Psoas muscle (tissue), 8 donors: ENCODE measurements at places on chromosomes 6 and 20. TPM values are rescaled to one million over a fixed set of nuclear protein-coding genes. Genes with fewer than 3 reads are reported as not detected.

DNA sequence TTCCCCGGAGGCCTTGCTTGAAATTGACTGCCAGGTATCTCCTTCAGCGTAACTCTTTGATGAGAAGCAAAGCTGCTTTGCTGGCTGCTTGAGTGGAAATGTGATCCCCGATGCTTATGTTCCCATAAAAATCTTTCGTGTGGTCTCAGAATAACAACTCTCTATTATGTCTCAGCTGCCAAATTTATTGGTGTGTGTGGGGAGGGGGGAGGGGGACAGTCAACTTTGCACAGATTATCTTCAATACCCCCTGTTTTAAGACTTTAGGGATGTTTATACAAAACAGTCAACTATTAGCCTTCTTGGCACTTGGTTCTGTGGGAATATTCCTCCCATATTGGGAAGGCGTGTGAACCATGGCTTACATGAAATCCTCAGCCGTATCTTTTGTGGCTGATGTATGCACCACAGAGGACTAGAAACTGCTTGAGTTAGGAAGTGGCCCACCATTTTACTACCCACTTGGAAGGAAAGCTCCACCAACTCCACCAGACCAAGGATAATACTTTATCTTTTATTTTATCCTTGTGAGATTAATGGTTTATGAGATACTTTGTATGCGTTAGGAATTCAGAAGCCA, 101.5 kb upstream of the SLC24A3 start:
- no peak for DNase-seq
- H3K4me1 ChIP-seq = no peaks in the 10 kb centered on the region
- no peak overlapping the region for H3K27ac ChIP-seq

GRCh38 chr6:116287689-116288282, 8.1 kb upstream of the TSPYL1 start:
- no peak overlapping the region for H3K27ac ChIP-seq
- no peak for DNase-seq
- H3K4me3 ChIP-seq = no peak overlapping the region
- H3K27me3 ChIP-seq = no peaks in the 10 kb centered on the region

FRK gene
- total RNA-seq = 4.2 TPM

TRIM31 gene
- total RNA-seq = not detected

GRCh38 chr6:103925317-103925716, 934.4 kb downstream of the HACE1 start:
- no peaks in the 10 kb centered on the region for H3K27me3 ChIP-seq
- H3K4me3 ChIP-seq = no peak overlapping the region
- no peak for DNase-seq
- no peaks in the 10 kb centered on the region for H3K36me3 ChIP-seq
- H3K4me1 ChIP-seq = no peaks in the 10 kb centered on the region
- no peak overlapping the region for H3K27ac ChIP-seq

DNA sequence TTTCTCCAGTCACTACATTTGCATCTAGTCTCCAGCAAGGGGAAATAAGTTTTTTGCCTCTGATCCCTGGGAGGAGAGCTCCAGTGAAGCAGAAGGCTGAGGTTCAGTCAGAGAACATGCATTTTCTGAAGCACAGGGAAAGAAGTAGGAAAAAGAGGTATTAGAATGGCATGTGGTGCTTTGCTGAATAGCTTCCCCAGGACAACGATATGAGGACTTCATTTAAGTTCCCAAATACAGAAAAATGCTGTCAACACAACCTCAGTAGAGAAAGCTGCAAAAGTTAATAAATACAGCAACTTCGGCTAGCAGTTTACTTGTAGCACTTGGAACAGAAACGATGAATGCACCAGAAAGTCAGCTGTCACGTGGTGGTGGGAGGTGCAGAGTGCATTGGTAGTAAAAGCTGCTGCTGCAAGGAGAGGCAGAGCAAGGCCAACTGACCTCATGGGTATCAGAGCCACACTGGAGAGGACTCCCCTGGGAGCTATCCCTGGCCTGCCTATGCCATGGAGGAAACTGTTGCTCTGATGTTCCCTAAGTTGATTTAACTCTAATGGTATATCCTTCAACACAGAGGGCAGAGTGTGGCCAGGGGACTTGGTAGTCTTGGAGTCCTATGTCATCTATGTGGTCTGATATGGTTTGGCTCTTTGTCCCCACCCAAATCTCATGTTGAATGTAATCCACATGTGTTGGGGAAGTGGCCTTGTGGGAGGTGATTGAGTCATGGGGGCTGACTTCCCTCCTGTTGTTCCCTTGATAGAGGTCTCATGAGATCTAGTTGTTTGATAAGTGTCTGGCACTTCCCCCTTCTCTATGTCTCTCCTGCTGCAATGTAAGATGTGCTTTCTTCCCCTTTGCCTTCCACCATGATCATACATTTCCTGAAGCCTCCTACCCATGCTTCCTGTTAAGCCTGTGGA, 85.9 kb downstream of the ADTRP start:
- H3K4me3 ChIP-seq = no peak overlapping the region
- DNase-seq = no peak
- no peaks in the 10 kb centered on the region for H3K4me1 ChIP-seq
- no peaks in the 10 kb centered on the region for H3K27me3 ChIP-seq
